ENCODE measurements at places on chromosomes 5 and 9.
A peak's percentile ranks its signal among the peaks of the same experiment; 100 is the strongest.

GRCh38 chr5:523441-524222, 617 bp downstream of the SLC9A3 start:
- no peak for DNase-seq

- no peak for DNase-seq
Observed at GRCh38 chr5:59276325-59276675, 617.2 kb downstream of the PDE4D start.

- no peak for DNase-seq
Observed at GRCh38 chr5:147509710-147510651, at the start of gene DPYSL3. DPYSL3 (minus strand) TSS chr5:147510068; CDS start chr5:147509858, 210 bp downstream.

- DNase-seq: no peak
Observed at GRCh38 chr9:120405134-120405533, 174.8 kb downstream of the CDK5RAP2 start.

DNA sequence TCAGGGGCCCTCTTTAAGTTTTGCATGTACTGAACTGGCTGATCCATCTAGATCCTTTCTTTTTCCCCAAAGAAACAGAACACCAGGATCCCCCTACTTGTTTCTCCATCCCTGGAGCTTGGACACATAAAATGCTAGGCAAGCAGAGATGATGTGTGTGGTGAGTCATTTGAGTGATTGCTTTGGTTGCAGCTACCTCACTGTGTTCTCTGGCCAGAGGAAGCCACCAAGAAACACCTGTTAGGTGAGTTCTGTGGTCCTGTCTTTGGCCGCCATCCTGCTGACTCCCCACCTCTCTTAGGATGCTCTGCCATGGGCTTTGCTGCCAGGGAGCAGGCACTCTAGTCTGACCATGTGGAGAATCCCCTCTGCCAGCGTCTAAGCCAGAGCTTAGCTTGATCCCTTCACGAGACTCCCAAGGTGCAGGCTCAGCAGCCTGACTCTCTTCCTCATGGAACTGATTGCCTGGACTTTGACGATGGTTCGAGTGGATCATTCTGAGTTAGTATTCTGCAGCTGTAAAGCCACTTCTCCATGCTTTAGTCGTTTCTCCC, 27.3 kb upstream of the DENND1A start:
- no peak for DNase-seq

- DNase-seq: no peak
Observed at GRCh38 chr9:106862821-106863720, at the start of gene ZNF462. ZNF462 (plus strand) TSS chr9:106863166; CDS start chr9:106923384, 60,218 bp downstream.

GRCh38 chr5:135446206-135446605, 942 bp downstream of the DCANP1 start:
- DNase-seq: no peak

- peak; percentile 6 for DNase-seq
Observed at GRCh38 chr5:127111112-127111511, 37.8 kb upstream of the C5orf63 start.

DNA sequence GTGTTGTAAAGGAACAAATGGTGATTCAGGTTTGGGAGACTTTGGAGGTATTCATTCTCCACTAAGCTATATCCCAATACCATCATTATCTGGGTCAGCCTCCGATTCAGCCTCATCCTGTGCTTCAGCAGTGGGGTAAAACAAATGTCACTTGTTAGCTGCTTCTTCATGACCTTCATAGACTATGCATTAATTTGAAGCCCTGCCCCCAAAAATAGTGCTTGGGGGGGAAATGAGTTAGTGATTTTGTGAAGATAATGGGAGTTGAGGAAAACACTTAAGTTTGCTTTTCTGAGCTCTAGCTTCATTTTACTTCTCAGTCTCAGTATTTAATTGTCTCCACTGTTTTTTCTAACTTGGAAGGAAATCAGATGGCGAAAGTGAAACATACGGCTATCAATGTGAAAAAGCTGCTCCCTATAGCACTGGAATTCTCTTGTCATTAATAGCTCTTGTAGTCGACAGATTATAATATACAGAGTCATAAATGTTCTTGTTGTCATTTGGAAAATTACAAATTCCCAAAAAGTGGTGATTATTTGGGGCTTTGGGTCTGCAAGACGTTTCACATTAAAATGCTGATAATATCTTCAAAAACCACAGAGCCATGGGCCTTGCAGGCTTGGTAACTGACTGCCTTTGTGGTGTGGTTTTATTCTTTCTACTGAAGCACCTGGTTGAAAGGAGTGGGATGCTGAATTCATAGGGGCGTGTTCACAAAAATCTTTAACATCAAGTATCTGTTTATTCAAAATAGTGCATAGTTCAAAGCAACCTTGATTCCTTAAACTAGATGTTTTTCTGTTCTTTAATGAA, 40.0 kb downstream of the PIK3R1 start:
- DNase-seq: no peak

GRCh38 chr5:154834053-154834452, 16.4 kb downstream of the FAXDC2 start:
- no peak for DNase-seq

DNA sequence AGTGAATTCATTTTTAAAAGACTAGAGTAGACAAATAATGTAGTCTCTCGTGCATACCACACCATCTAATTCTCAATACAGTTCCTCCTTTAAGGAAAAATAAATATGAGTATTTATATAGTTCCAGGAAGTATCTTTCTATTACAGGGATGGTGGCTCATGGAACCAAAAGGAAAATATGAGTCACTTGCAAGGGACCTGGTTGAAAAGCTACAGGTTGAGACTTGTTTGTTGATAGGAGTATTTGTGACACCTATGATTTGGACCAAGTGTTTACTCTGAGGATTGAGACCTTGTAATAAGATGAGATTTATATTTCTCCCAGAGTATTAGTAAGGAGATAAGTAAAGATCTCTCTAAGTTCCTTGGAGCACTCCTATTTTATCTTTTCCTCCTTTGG, 67.4 kb downstream of the CDO1 start:
- no peak for DNase-seq

GRCh38 chr5:141261238-141261546, 16.0 kb downstream of the PCDHB15 start:
- DNase-seq: no peak
